Activated T-helper 9 cell treated with anti-CD3 and anti-CD28 coated beads, Interleukin-2, amount 50 U/mL, for 16 hours (primary cell): ENCODE measurements at places on chromosomes 1 and 21.

GRCh38 chr1:31366796-31367195 is 6.1 kb downstream of the FABP3 start:
- no peak for DNase-seq

GRCh38 chr1:228214921-228215662 is 7.2 kb downstream of the OBSCN start:
- DNase-seq = no peak

GRCh38 chr1:227543283-227544066 is 19.9 kb upstream of the ZNF678 start:
- DNase-seq = no peak

DNA sequence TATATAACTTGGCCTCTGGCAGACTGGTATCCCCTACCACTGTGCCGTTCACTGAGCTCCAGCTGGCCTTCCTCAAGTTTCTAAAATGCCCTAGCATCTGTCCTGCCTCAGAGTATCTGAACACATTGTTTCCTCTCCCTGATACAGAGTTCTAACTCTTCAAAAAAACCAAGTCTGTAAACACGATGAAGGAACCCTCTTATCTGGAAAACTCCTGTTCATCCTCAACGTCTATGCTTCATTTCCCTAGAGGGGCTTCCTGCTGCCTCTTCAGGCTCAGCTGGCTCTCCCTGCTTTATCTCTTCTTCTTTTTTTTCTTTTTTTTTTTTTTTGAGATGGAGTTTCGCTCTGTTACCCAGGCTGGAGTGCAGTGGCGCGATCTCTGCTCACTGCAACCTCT is 5.6 kb downstream of the BSDC1 start:
- no peak for DNase-seq

GRCh38 chr1:7457811-7458210 is 313.3 kb upstream of the VAMP3 start:
- DNase-seq = no peak

DNA sequence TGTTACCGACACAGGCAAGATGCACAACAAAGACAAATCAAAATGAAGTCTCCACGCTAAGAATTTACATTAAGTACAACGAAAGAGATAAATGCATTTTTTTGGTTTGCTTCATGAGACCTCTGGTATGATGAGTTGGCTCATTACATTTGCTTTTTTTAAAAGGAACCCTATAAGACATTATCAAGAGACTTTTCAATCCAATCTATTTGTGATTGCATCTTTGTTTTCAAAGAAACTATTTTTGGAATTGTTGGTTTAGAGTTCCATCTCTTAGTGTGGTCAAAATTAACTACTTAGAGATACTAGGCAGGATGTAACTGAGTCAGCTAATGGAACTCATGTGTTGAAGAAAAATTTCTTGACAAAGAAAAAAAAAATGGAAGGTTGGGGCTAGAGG is 200.1 kb downstream of the ZC3H11B start:
- DNase-seq = no peak

DNA sequence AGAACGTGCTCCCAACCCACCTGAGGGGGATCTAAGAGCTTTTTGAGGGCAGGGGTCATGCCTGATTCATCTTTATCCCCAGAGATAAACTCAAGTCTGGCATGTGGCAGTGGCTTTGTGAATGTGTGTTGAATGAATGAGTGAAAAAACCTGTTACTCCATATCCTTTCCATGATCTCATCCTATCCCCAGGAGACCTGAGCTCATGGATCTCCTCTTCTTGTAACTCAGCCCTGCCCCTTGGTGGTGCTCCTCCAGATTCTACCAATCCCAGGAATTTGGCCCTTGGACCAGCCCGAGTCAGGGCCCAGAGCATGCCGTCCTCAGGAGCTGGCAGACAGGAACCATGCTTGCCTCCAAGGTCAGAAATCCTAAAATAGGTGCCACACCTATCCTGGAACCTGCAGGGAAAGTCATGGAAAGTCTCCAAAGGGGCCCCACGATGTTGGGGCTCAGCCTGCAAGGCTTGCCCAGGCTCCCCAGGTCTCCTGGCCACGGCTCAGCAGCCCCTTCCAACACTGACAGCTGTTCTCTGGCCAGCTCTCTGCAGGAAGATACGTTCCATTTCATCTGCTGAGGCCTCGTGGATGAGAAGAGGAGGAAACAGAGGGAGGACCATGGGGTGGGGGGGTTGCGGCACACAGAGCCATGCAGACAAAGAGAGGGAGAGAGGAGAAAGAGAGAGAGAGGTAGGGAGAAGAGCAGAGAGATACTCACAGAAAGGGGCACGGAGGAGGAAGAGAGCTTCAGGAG is 214.6 kb downstream of the TRABD2B start:
- DNase-seq = no peak

- no peak for DNase-seq
Measured at GRCh38 chr1:151372058-151372934, at the start of gene SELENBP1. Gene SELENBP1 (minus strand): TSS chr1:151372705. CDS start chr1:151372641, 64 bp downstream.
